Uterus (tissue), 4 donors: ENCODE measurements at places on chromosomes 12 and 14. TPM values are rescaled to one million over a fixed set of nuclear protein-coding genes. Genes with fewer than 3 reads are reported as not detected.

DNA sequence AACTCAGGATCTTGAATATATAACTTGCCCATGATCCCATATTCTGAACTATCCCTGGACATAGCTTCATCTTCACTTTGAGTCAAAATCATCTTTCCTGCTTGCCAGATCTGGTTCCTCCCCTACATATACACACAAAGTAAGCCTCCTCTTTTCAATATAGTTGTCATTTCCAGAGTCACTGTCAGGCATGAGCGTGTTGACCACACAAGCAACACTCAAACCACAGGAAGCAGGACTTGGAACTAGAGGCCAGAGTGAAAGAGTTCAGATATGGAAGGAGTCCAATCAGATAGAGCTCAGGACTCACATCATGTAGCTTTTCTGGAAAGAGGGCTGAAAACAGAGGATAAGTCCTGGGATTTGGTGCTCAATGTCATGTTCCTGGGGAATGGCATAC is 1140.6 kb downstream of the BCL11B start:
- DNase-seq = no peak

DNA sequence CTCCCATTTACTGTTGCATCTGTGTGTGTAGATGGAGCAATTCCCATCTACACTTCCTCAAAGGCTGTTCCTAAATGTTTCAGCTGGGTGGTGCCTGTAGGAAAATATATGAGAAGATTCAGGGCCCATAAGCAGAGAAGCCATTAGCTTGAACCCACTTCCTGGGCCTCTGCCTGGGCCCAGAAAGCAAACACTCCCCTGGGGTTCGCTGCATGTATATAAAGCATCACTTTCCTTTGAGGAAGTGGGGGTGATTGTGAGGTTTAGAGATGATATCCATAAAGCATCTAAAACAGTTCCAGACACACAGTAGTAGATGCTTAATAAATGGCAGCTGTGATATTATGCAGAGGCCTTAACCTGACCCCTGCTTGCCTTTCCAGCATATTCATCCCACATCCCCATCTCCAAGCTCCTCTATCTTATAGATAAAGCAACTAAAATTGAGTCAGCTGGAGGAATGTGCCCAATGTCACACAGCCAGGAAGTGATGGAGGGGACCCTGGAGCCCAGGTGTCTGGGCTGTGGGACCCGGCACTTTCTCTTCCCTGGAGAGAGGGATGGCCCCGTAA is 280.0 kb upstream of the CRY1 start:
- DNase-seq = no peak

DNA sequence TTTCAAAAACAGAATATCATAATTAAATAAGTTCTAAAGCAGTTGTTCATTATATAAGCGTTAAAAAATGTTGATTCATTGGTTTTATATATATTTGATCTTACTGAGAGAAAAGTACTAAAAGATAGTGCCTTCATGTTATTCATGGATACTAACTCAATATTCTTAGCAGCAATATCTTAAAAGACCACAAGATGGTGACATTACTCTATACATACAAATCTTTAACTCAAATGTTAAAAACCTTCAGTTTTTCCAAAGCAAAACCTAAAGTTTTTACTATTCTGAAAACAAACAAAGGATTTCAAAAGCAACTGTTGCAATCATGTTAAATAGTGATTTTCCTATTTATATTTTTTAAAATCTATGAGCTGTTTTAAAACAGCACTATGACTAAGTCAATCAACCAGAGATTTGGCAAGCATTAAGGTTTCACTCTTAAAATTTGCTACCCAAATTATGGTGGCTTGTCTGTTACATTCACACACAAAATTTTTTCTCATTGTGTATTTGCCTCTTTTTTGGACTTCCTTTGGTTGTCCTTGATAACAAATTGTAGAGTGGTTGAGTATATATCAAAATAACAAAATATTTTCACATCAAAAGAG is 50.1 kb upstream of the RERGL start:
- DNase-seq = no peak

DNA sequence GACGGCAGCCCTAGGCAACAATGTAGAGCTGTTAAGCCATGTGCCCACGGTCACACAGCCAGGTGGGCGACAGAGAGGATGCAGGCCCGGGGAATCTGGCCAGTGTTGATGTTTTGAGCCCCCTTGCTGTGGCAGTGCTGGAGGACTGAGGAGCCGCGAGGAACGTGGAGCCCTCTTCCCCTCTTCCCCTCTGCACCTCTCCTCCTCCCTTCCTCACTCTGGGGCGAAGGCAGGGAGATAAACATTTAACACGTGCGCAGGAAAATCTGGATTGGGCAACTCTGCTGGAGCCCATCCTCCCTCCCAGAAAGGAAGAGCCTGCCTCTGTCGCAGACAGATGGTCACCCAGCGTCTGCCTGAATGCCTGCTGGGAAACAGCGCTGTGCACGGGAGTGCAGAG is 376.8 kb downstream of the FUT8 start:
- no peak for DNase-seq

The COX8C gene
- total RNA-seq = not detected

GRCh38 chr14:75823334-75823733 is 158.5 kb downstream of the TGFB3 start:
- DNase-seq = peak; percentile 58

GRCh38 chr14:72178517-72178916 is 246.3 kb downstream of the RGS6 start:
- DNase-seq = no peak

- no peak for DNase-seq
Measured at GRCh38 chr12:114444422-114445279, 38.7 kb upstream of the TBX5 start.

DNA sequence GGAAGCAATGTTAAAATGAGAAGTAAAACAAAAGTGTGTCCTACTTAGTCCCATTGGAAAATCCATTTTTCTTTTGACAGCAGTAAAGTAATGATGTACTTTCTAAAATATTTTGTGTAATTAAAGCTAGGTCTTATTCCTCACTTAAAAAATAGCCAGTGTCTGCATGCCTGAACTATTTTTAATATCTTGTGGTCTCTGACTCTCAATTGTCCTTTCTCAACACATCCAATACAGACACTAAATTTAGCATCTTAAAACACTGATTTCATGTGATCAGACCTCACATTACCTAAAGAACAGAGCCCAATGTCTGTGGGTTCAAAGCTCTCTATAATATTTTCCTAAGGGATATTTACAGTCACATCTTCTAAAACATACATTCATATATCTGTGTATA is 108.0 kb downstream of the DERA start:
- no peak for DNase-seq

The DHRS2 gene
- total RNA-seq = 0.37 TPM

GRCh38 chr14:79543348-79543747 is 668.0 kb downstream of the DIO2 start:
- no peak for DNase-seq

- DNase-seq = peak; percentile 52
Measured at GRCh38 chr14:91929700-91930099, 17.8 kb downstream of the FBLN5 start.

The PLEKHD1 gene
- total RNA-seq = 0.24 TPM

DNA sequence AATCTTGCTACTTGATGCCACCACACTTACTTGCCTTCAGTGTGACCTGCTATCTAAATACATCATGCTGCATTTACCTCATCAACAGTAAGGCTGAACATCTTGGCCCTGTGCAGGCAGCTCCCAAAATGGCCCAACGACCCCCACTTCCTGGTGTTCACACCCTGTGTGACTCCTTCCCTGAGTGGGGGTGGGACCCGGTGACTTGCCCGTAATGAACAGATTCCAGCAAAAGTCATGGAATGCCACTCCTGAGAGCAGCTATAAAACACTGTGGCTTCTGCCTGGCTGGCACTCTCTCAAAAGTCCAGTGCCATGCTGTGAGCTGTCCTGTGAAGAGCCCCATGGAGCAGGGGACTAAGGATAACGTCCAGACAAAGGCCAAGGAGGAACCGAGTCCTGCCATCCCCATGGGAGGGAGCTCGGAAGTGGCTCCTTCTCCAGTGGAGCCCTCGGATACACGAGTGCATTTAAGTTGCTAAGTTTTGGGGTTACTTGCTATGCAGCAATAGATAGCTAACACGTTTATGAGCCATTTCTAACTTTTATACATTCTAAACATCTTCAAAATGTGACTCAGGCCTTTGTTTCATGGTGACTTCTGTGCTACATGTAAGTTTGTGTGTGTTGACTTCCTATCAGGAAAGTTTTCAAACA is 33.0 kb downstream of the P2RX2 start:
- no peak for DNase-seq
